ENCODE measurements at places on chromosomes 16 and 17. TPM values are rescaled to one million over a fixed set of nuclear protein-coding genes. Genes with fewer than 3 reads are reported as not detected.

The NPIPB6 gene
- 3.2 TPM for total RNA-seq

The WNK4 gene
- 0.38 TPM for total RNA-seq

The SCNN1G gene
- total RNA-seq: 14.8 TPM

The C17orf67 gene
- total RNA-seq: 3.8 TPM

The RNF167 gene
- total RNA-seq: 92.9 TPM

The DNAI2 gene
- not detected for total RNA-seq

The CDRT4 gene
- total RNA-seq: 9.0 TPM

The GPRC5C gene
- 48.6 TPM for total RNA-seq

The KRTAP3-2 gene
- total RNA-seq: not detected

The INCA1 gene
- total RNA-seq: 4.5 TPM

The ADORA2B gene
- 7.1 TPM for total RNA-seq

The VASN gene
- total RNA-seq: 20.3 TPM

The ABCA8 gene
- 34.0 TPM for total RNA-seq

The MYH1 gene
- 0.81 TPM for total RNA-seq

The PKMYT1 gene
- total RNA-seq: 3.8 TPM

The MYO15B gene
- 193 TPM for total RNA-seq

The TP53TG3 gene
- total RNA-seq: not detected

The CLEC3A gene
- not detected for total RNA-seq

The PYDC1 gene
- not detected for total RNA-seq

The PRR35 gene
- not detected for total RNA-seq

The GPR139 gene
- not detected for total RNA-seq

The TBC1D3K gene
- not detected for total RNA-seq

The ITGAE gene
- total RNA-seq: 24.2 TPM

The FOXF1 gene
- total RNA-seq: 46.4 TPM

The PRKCA gene
- total RNA-seq: 43.4 TPM

The NLRC3 gene
- total RNA-seq: 5.5 TPM
